Right ventricle myocardium superior (tissue), 1 donor: ENCODE measurements at places on chromosomes 1 and 21.

DNA sequence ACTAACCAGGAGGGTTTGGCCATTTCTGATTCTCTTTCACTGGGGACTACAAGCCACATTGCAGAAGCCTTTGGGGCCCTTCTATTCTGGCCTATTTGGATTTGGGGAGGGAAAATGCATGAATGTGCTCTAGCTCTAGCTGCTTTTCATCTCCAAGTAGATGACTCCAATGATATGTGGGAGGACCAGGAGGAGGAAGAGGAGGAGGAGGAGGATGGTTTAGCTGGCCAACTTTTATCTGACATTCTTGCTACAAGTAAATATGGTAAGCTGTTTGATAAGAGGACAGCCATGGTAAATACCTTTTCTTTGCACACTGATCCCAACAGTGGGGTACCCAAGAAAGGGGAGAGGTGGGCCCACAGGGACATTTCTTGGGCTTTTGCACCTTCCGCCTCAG, 14.0 kb upstream of the SHISA4 start:
- DNase-seq: no peak

DNA sequence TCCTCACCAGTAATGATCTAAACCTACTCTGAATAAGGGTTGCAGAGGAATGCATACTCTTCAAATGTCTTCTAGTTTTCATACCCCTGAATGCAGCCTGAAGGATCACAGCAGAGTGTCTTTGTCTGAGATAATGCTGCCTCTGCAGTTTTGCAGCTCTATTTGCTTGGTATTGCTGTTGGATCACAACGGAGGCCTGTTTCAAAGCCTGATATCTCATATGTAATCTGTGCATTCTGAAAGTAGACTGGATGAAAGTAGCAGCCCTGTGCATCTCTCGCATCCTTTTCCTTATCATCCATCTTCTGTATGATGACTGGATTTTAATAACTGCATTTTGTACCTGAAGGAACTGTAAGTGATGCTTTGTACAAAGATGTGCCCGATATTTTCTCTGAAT, 34.9 kb upstream of the F13B start:
- DNase-seq: no peak

GRCh38 chr1:18572022-18572880, 58.4 kb upstream of the PAX7 start:
- DNase-seq: no peak

GRCh38 chr1:17200246-17200645, 4.7 kb upstream of the PADI1 start:
- DNase-seq: no peak

DNA sequence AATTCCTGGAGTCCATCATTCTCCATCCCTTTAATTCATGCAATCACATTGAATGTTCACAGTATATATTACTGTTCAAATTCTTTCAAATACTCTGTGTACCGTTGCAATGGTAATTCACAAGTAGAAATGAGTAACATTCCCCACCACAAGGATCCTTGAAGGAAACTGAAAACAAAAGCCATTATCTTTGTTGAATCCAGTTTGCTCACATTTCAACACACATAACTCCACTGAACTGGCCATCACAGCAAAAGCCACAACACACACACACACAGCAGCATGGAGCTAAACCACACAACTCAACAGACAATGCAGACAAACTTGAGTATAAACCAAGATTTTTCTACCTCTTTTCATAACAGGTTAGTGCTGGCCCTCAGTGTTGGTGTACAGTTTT, 188.3 kb upstream of the GREM2 start:
- DNase-seq: no peak

DNA sequence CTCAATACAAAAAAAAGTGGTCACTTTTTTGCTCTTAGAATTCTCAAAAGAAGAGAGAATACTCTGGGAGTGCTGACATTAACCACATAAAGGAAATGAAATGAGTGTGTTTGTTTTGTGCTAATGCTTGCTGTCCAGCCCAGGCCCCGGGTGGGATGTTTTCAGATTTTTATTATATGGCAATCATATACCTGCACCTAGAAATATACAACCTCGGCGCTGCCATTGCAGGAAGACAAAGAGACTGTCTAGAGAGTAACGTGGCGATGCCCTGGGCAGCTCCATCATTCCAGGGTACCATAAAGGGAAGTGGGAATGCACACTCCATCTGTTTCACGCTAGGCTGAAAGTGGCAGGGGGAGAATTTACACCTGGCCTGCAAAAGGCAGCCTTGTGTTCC, 7.1 kb downstream of the BACE2 start:
- no peak for DNase-seq

- no peak for DNase-seq
These were observed 27.3 kb downstream of the LHX9 start for GRCh38 chr1:197944485-197944884.

DNA sequence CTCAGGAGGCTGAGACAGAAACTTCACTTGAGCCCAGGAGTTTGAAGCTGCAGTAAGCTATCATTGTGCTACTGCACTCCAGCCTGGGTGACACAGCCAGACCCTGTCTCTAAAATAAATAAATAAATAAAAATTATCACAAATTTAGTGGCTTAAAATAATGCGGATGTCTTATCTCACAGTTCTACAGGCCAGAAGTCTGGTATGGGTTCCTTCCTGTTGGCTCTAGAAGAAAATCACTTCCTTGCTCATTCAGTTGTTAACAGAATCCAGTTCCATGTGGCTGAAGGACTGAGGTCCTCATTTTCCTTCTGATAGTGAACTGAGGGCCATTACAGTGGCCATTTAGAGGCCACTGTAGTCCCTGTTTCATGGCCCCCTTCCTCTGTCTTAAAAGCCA, 94.6 kb upstream of the S1PR1 start:
- no peak for DNase-seq

GRCh38 chr1:115782571-115783281, 14.2 kb upstream of the CASQ2 start:
- DNase-seq: no peak

GRCh38 chr1:86155051-86155806, 1.3 kb downstream of the COL24A1 start:
- peak; percentile 49 for DNase-seq

DNA sequence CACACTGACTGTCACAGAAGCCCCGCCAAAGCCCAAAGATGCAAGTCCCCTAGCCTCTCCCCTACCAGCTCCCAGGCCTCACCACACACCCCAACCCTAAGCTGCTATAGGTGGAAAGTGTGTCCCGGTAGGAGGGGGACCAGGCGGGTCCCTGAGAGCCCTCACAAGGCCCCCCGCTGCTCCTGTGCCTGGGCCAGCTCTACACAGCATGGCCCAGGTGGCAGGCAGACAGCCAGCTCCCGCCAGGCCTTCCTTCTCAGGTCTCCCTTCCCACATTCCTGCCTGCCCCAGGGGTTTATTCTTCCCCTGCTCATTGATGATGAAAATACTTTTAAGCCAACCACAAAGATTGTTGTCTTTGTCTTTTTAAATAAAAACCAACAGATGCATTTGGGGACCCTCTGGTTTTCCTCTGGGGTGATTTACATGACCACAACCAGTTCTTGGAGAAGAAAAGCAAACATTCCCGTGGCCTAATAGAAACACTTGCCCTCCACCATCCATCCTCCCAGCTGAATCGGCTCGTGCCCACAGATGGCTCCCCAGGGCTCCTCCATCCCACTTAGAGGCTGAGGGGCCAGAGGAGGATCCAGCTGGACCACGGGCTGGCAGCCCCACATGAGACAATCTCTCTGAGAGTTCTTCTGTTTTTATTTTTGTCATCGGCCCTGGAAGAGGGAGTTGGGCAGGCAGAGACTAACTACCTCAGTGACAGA, 93.1 kb downstream of the DMRTB1 start:
- DNase-seq: no peak

- no peak for DNase-seq
These were observed 43.3 kb downstream of the PAX7 start for GRCh38 chr1:18673976-18674375.

- DNase-seq: no peak
These were observed at the start of gene KRTAP6-1 for GRCh38 chr21:30613836-30614235. TSS of gene KRTAP6-1 (minus strand) at chr21:30613930. CDS start at chr21:30613904, 26 bp downstream.

DNA sequence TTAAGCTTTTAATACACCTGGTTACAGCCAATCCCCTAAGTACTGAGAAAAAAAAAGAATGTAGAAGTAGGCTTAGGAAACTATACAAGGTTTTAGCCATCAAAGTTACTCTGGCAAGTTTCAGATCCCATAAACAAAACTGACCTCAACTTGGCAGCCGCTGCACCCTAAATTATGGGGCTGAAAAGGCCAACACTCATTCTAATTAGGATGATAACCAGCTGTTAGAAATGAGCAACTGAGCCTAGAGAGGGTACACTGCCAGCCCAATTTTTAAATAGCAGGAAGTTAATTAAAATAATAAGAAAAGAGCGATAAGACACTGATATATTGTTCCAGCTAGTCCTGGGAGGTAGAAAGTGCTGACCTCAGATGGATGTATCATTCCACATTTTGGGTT, 105.7 kb upstream of the VAV3 start:
- no peak for DNase-seq

GRCh38 chr21:29130270-29130969, at the start of gene MAP3K7CL:
TSS of gene MAP3K7CL (plus strand) at chr21:29130644. CDS start at chr21:29133345, 2,701 bp downstream.
- DNase-seq: peak; percentile 67

DNA sequence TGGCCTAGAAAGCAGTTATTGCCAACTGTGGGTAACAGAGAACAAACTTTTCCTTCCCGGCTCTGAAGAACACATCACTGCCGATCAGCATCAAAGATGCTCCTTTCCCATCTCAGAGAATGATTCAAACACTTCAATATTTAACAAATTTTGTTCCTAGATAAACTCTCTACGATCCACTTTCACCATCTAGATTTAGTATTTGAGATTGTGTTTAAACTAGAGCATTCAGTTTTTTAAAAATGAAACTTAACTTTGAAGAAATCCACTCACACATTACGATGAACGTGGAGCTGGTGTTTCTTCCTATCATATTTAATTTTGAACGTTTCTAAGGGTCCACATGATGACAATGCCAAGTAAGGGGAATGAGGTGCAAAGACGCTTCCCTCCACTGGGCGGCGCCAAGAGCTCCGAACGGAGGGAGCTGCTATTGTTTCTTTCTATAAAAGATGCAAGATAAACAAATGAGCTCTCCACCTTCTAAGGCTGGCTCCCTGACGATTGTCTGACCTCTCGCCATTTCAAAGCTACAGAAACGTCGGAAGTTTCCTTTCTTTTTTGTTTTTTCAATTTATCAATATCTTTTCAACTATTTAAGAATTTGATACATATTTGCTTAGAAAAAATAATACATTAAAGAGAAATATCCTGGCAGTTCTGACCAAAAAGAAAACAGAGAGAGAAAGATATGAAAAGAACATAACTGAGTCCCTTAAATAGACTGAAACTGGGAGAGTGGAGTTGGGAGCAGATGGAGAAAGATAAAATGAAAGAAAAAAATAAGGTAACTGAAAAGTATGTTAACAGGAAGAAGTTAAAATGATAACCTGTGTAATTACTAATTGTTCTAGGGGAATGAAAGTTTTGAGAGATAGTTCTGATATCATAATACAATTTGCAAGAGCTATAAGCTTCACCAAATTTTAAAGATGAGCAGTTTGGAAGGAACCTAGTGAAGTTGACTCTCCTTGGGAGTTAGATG, 4.4 kb upstream of the BARHL2 start:
- no peak for DNase-seq

DNA sequence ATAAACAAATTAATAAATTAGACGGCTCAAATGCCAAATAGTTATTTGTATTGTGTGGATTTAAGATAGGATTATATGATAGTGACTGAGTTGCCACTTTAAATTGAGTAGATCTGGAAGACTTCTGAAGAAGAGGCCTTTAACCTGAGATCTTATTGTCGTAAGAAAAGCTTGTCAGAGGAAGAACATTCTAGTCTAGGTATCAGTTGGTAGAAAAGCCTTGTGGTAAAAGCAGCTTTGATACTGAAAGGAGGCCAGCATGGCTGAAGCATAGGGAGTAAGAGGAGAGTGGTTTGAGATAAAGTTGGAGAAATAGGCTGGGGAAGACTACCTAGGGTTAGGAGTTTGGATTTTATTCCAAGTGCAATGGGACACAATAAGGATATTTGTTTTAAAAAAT, 29.1 kb downstream of the SLC30A7 start:
- DNase-seq: no peak

DNA sequence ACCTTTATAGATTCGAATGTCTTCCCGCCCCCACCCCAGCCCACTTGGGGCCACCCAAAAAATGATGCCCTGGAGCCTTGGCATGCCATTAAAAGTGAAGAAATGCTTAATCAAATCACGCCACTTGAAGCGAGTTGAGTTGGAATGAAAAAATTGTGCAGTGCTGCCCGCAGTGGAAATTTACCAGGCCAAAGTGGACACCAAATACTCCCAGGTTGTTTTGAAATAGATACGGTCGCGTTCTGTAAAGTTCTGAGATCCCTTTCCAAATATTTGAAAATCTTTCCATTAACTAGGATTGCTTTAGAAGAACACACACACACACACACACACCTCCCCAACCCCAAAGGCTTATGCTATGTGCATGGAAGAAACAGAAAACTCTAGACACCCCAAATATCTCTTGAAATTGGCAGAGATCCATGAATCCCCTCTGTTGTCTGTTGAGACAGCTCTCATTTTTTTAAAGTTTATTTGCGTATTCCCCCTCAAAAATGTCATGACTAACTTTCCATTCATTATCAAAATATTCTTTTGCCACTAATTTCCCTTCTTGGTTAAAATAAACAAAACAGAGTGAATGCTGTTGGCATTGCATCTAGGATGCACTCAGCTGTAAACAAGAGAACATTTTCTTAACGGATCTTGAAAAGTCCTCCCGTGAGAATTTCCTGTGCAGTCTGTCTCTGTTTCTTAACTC, 142.3 kb upstream of the KCNE2 start:
- DNase-seq: no peak

DNA sequence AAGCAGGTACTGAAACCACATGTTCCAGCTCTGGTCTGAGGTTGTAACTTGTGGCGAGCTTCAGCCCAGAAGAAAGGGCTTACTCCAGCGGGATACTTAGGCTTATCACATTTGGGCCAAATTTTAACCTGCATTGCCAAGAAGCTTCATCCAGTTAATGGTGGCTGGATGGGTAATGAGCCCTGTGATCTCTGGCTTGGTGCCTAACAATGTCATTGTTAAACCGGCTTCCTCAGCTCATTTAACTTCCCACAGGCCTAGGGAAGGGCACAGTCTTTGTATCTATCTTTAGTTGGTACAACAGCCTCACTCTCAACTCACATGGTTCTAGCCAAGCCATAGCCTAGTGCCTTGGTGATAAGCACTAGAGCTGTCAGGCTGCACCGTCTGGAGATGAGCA, 43.6 kb upstream of the CCDC190 start:
- no peak for DNase-seq

- DNase-seq: no peak
These were observed 14.2 kb downstream of the ALX3 start for GRCh38 chr1:110056285-110056683.

- no peak for DNase-seq
These were observed 247.6 kb downstream of the TGFB2 start for GRCh38 chr1:218592688-218593087.

GRCh38 chr1:5904551-5904950, 87.7 kb downstream of the NPHP4 start:
- DNase-seq: no peak

- no peak for DNase-seq
These were observed 21.2 kb upstream of the FAM131C start for GRCh38 chr1:16094453-16095158.

DNA sequence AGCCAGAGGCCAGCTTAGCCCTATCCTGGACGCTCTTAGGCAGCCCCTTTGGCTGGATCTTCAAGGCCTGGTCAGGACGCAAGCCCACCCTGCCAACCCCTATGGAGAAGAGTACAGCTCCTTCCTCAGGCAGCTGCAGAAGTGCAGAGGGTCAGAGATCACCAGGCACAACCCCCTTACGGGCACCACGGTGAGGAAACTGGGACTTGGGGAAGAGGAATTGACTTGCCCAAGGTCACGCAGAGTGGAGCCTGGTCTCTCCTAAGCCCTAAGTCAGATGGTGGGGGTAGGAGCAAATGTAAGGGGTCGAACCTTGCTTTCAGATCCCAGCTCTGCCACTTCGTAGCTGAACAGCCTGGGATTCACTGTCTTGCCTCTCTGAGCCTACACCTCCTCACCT, 3.7 kb downstream of the E2F2 start:
- DNase-seq: no peak
